ENCODE measurements at places on chromosomes 6 and 20.

- no peak for DNase-seq
Observed at GRCh38 chr6:46291880-46292279, 121.1 kb upstream of the ENPP5 start.

GRCh38 chr6:14699803-14700601 is 545.9 kb upstream of the JARID2 start:
- no peak for DNase-seq

DNA sequence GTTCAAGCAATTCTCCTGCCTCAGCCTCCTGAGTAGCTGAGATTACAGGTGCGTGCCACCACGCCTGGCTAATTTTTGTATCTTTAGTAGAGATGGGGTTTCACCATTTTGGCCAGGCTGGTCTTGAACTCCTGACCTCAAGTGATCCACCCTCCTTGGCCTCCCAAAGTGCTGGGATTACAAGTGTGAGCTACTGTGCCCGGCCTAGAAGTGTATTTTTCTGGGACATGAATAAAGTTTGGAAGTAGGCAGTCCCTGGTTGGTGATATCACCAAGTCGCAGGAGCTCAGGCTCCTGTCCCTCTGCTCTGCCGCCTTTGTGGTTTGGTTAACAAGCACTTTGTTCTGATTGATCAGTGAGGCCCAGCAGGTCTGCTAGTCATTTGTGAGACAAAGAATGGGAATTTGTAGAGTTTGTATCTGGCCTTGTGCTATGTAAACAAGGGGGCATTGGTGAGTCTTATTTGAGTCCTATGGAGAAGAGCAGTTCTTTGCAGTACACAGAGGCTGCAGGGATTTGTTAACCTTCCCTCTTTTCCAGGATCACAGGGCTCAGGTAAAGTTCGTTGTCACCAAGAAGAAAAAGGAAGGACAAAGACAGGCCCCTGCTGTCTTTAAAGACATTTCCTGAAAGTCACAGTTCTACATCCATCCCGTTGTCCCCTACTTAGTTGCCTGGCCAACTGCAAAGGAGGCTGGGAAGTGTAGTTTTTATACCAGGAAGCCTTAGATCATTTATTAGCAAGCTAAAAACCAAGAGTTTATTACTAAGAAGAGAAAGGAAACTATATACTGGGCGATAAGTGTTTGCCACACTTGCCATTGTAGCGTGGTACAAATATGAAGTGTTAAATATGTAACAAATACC is 13.1 kb downstream of the MTHFD1L start:
- DNase-seq = no peak

GRCh38 chr20:5528261-5528660 is 211.5 kb upstream of the PROKR2 start:
- DNase-seq = no peak

- no peak for DNase-seq
Observed at GRCh38 chr6:2688401-2689064, 62.2 kb downstream of the MYLK4 start.

GRCh38 chr6:129980821-129981220 is 37.6 kb upstream of the L3MBTL3 start:
- no peak for DNase-seq

DNA sequence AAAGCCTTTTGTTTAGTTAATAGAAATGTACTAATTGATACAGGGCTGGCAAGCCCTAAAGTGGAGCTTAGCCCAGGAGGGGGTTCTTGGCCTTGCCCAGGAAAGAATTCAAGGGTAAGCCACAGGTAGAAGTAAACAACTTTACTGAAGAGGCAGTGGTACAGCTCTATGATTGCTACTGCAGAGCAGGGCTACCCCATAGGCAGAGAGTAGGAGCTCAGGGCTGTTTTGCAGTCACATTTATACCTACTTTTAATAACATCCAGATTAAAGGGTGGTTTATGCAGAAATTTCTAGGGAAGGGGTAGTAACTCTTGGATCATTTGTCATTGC is 680.4 kb upstream of the GJE1 start:
- DNase-seq = no peak

DNA sequence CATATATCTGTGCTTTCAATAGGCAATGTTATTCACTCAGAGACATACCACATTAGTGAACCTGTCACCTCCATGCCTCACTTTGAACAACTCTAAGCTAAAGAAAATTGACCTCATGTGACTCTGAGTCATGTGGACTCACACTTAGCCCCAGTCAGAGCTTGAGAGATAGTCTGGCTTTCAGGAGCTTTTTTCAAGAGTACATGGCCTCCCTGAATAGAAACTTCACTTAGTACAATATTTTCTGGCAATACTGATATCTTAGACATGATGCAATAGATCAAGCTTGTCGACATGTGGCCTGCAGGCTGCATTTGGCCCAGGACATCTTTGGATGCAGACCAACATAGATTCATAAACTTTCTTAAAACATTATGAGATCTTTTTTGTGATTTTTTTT is 8.5 kb downstream of the SPTLC3 start:
- DNase-seq = no peak

DNA sequence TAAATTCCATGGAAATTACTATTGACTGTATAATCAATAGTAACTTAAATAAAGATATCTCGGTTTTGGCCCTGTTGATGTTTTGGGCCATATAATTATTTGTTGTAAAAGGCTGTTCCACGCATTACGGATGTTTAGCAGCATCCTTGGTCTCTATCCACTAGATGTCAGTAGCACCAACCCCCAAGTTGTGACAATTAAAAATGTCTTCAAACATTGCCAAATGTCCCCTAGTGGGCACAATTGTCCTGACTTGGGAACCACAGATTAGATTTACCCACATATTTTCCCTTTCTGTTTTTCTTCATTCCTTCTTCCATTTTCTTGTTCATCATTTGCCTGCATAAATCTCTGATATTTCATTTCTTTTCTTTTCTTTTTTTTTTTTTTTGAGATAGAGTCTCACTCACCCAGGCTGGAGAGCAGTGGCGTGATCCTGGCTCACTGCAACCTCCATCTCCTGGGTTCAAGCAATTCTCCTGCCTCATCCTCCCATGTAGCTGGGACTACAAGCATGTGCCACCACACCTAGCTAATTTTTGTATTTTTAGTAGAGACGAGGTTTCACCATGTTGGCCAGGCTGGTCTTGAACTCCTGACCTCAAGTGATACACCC is 13.6 kb upstream of the WFDC8 start:
- DNase-seq = peak; percentile 38

DNA sequence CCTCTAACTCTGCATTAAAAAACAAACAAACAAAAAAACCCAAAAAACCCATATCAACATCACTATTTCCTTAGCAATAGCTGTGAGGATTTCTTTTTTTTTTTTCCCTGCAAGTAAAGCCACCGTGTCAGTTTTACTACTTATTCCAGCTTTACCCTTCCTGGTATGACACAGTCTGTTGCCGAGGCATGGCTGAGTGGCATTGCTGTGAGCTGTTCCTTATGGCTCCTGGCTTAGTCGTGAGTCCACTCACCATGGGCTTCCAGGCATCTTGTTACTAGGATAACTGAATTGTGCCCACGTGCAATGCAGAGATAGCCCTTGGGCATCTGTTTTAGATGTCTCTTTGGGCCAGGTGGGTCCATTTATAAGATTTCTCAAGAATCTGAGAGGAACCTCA is 84.8 kb downstream of the LRRC1 start:
- DNase-seq = no peak

- peak; percentile 39 for DNase-seq
Observed at GRCh38 chr20:36754656-36755222, 8.8 kb upstream of the NDRG3 start.

DNA sequence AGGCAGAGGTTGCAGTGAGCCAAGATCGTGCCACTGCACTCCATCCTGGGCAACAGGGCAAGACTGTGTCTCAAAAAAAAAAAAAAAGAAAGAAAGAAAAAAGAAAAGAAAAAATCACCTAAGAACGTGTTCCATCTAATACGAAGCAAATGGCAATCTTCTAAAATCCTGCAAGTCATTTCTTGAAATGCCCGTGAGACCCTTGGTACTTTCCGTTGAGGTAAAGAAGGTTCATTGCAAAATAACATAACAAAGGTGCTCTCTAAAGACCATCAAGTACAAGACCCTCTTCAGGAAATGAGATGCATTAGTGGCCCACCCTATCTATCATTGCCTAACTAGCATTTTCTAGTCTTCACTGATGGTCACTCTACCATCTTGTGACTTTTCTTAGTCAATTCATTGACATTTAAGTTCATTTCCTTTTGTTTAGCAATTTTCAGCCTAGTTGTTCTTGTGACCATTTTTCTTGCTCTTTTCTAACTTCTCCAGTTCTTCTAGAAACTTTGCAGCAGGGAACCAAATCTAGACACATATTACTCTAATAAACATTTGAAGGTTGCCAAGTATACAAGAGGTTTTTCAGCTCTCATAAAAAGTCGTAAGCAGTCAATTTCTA is 14.0 kb downstream of the MBOAT1 start:
- DNase-seq = no peak

GRCh38 chr6:130426066-130426721 is 60.4 kb downstream of the TMEM200A start:
- DNase-seq = no peak

DNA sequence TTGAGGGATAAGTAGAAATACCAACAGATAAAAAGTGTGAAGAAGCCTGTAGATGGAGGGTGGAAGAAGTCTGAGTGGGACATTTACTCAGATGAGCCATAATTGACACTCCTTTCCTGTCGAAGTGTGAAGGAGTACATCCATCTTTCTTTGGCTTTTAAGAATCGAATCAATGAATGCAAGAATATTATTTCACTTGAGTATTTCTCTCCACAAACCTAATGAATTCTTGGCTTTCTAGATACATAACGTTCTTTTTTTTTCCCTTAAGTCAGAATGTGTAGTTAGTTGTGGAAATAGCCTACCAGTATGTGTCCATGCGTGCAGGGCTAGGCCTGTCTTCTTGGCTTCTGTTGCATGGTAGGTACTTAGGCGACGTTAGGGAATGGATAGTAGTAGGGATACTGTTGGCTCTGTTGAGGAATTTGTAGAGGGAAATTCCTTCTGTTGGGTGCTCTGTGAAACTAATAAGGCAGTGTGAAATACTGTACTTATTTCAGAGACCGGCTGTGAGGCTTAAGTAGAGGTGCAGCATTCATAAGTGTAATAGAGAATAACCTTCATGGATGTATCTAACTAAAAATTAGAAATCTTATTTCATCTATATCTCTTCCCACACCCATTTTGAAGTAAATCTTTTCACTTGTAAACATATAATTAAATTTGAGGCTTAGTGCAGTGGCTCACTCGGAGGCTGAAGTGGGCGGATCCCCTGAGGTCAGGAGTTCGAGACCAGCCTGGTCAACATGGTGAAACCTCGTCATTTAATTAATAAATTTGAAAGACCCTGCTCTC is 1.5 kb downstream of the RPS18 start:
- DNase-seq = no peak

GRCh38 chr20:57188056-57188455 is 78.4 kb downstream of the BMP7 start:
- no peak for DNase-seq

GRCh38 chr6:2937627-2938003 is 33.8 kb downstream of the SERPINB6 start:
- no peak for DNase-seq

DNA sequence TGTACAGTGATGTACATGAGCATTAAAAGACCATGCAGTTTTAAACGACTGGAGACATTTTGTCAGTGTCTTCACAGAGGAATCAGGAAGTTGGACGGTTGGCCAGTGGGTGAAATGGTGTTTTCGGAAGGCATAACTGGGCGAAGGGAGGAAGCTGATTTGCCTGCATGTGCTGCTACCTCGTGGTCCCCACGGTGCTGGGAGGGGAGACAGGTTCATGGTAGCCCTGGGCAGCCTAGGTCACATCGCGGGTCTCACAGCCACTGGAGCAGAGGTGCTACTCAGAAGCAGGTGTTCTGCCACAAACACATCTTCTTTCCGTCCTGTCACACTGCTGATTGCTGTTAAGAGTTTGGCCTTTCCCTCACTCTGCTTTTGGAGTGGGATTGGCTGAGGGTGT is 35.2 kb downstream of the HIVEP1 start:
- DNase-seq = no peak

- DNase-seq = no peak
Observed at GRCh38 chr6:9537381-9537780, 877.5 kb downstream of the TFAP2A start.

DNA sequence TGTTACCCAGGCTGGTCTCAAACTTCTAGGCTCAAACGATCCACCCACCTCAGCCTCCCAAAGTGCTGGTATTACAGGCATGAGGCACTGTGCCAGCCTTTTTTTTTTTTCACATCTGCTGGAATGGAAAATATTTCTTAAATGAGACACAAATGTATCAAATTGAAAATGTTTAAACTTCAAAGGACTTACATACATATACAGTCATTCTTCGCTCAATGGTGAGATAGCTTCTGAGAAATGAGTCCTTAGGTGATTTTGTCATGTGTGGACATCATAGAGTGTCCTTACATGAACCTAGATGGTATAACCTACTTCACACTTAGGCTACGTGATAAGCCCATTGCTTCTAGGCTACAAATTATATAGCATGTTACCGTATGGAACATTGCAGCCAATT is 43.1 kb downstream of the MICA start:
- no peak for DNase-seq

GRCh38 chr6:166305562-166306117 is 2.6 kb downstream of the PRR18 start:
- no peak for DNase-seq

DNA sequence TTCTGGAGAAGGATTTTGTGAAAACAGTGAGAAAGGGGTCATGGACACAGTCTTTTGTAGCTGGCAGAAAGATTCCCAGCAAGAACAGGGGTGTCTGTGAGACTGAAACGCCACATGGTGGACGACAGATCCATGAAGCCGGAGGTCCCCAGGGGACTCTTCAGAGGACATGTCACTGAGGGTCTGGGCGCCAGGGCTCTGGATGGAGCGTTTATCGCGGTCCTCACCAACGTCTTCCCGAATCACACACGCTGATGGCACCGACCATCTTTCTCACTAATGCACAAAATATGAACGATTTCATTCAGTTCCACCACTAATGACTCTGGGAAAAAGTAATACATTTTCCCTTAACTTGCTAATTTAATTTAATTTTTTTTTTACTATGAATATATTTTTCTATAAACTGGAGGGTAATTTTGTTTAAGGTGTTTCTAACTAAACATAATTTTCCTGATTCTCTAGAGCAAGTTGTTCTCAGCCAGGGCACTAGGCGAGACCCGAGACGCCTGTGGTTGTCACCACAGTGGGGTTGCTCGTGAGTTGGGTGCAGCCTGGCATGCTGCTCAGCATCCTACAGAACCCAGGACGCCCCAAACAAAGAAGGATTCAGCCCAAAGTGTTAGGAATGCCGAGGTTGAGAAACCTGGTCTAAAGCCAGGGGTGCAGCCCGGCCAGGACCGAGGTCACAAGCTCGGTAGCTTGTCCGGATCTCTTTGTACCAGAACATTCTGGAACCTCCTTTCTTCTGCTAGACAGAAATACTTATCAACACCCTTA is 306.2 kb downstream of the TAF4 start:
- no peak for DNase-seq

GRCh38 chr20:25859649-25860530 is 163.2 kb upstream of the ZNF337 start:
- peak; percentile 78 for DNase-seq

Data from NCI-H1930 (cell line).